Activated T-helper 2 cell treated with anti-CD3 and anti-CD28 coated beads, Interferon-gamma antibody, Interleukin-2, Interleukin-4, amounts not matched to agents 10 μg/mL and 5 μg/mL and 100 μg/mL, durations not matched to agents 14 hours and 24 hours and 36 hours (primary cell): ENCODE measurements at places on chromosomes 7 and 10.

DNA sequence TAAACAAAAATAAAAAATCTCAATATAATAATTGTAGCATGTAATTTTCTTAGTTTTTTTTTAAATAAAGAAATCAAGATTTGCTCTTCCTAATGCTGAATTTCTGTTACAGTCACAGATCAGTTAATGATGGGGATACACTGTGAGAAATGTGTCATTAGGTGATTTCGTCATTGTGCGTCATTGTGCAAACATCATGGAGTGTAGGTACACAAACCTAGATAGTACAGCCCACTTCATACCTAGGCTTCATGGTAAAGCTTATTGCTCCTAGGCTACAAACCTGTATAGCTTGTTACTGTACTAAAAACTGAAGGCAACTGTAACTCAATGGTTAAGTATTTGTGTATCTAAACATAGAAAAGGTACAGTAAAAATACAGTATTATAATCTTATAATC lies 74.4 kb upstream of the LSM8 start:
- no peak for DNase-seq

GRCh38 chr10:74445493-74445892 lies 294.5 kb downstream of the ADK start:
- DNase-seq, result no peak

DNA sequence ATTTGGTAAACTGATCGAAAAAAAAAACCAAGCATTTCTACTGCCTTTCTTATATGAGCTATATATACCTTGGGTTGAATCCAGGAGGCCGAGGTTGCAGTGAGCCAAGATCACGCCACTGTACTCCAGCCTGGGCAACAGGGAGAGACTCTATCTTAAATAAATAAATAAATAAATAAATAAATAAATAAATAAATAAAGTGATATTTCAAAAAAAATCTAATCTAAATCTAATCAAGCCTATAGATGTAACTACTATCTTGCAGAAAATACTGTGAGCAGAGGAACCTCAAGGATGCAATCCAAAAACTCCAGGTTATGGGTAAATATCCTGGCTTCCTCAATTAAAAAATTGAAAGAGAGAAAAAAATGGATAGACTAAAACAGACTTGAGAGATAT lies 71.2 kb upstream of the SLF2 start:
- DNase-seq, result no peak

DNA sequence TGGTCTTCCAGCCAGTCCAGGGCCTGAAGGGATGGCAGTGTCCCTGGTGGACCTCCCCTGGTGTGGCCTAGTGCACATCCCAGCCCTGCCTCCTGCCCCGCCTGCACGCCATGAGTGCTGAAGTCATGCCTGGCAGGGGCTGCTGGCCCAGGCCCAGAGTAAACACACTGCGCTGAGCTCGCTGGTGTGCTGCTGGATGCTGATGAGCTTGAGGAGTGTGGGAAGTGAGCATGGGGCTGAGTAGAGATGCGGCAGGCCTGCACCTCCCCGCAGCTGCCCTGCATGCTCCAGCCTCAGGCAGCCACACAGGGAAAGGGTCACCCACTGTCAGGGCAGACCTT lies 43.2 kb downstream of the HTRA1 start:
- no peak for DNase-seq

- DNase-seq, result no peak
Observed at GRCh38 chr10:68604441-68604840, 44.3 kb downstream of the TET1 start.

DNA sequence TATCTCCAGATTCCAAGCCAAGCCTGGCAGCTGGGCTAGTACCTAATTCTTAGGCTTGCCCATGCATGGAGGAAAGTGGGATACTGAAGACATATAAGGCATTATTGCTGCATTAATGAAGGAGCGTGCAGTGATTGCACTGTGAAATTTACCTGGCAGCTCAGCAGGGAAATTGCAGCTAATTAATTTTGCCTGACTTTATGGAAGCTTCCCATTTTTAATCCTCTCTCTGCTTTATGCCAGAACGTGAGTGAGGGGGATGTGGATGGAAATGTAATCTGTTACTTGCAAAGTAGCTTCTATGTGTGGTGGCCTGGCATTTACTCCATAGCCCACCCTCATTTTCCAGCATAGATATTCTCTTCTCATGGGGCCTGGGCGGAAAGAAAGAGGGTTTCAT lies 134.9 kb downstream of the SH2D4B start:
- no peak for DNase-seq

DNA sequence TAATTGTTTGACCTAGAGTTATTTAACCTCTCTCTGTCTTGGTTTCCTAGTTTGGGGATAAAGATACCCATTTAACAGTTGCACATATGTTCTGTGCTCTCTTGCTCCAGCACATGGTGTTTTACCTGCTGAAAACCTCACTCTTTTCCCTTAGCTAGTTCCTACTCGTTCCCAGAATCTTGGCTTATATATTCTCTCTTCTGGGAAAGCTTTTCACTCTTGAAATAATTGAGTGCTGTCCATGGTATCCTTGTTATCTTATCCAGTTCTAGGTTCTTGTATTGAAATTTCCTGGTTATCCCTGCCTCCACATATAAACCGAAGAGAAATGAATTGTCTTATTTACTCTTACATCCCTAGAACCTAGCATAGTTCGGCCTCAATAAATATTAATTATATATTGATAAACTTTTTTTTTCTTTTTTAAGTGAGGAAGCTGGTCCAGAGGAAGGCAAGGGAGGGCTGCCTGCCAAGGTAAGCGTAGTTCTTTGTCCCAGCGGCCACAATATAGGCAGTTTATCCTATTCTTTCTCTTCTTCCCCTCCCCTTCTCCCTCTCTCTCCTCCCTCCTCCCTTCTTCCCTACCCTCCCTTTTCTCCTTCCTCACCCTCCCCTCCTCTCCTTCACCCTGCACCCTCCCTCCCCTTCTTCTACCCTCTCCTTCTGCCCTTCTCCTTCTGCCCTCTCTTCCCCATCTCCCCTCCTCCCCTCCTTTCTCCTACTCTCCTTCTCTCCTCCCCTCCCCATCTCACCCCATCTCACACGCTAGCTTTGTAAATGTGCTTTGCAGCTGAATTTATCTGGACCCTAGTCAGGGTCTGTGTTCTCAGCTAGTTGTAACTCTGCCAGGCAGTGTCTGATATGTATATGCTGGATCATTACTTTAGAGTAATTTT lies 7.9 kb downstream of the WEE2 start:
- no peak for DNase-seq

DNA sequence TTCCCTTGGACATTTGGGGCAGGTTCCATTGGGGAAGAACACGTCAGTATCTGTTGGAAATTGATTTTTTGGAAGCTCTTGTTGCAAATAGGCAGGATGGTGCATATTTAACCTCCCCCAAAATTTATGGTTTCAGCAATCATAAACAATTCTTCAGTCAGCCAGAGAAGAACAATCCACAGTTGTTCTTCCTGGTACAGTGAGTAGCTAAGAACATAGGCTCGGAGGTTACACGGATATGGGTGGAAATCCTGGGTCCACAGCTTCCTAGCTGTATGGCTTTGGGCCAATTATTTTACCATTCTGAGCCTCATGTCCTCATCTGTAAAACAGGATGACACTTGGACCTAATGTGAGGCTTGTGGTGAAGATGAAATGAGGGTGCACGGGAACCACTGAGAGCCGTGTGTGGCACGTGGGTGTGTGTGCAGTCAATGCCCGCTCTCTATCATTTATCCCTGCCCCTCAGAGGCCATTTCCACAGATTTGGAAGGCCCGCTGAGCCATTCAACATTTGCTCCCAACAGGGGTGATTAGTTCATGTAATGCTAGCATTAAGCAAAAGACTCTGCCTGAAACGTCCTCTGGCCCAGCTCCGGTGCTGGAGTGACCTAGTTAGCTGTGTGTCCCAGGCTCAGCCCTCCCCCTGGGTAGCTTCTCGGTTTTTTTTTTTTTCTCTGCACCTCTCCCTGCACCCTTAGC lies 9.7 kb downstream of the CAMK1D start:
- no peak for DNase-seq

DNA sequence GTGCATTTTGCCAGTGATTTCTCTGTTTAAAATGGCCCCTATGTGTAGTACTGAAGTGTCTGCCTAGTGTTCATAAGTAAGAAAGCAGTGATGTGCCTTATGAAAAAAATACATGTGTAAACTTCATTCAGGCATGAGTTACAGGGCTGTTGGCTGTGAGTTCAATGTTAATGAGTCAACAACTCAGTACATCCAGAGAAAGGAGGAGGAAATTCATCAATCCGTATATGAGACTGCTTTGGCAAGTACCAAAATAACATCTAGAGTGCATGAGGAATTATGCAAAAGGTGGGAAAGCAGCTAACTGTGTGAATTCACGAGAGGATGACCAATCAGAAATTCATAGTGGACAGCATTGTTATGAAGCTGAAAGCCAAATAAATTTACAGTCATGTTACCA lies 255.6 kb downstream of the ZEB1 start:
- DNase-seq, result no peak

GRCh38 chr7:57207836-57208235 lies 75.6 kb upstream of the ZNF479 start:
- DNase-seq, result no peak

DNA sequence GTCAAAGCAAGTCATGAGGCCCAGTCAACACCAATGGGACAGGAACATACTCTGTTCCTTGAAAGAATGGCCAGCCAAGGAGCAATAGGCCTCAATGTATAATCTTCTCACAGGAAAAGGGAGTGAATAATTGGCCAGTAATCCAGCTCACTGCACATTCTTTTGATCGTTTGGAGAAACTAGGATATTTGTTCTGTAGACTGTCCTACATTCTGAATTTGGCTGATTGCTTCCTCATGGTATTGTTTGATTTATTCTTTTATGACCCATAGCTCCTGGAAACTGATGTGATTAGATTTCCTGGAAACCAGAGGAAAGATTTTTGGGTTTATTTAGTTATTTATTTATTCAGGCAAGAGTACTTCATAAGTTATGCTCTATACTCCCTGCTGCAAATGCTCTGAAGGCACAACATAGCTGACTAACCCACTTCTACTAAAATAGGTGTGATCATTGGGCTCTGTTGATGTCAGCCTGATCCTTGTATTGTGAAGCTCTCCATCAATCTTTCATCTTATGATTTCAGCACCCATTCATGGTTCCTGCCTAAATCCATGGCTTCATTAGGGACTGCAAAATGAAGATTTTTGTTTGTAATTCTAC lies 745.2 kb downstream of the SUGCT start:
- DNase-seq, result no peak

DNA sequence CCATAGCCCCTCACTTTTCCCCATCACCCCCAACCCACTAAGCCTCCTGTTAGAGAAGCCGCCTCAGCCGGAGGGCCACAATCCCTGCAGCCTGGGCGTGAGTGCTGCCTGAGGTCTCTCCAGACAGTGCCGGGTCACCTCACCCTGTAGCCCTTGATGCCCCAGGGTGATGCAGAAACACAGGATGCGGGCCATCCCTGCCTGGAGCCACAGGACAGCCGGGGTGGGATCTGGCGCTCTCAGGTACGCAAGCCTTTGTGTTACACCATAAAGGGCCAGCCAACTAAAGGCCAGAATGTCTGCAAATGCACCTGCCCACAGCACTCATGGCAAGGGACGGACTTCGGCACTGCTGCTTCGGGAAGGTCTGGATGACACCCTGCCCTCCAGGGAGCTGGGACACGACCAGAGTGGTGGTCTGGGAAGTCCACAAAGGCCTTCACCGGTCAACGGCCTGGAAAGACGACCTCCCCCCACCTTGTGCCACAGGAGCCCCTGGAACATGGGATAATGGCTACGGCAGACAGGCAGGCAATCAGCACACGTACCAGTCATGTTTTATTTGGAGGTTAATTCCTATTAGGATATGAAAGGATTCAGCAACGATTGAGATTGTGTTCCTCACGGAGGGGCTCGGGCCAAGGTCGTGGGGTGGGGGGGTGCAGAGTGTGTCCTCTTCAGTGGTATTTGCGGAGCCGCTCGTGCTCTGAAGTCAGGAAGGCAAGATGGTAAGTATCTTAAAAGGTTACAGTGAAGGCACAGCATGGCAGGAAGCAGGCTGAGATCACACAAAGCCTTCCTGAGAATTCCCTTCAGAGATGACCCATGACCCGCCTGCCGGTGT lies 8.1 kb downstream of the ATP5MF start:
- no peak for DNase-seq

GRCh38 chr7:156059369-156059768 lies 247.1 kb upstream of the SHH start:
- DNase-seq, result no peak

- DNase-seq, result no peak
Observed at GRCh38 chr10:103982639-103983038, 15.7 kb downstream of the SLK start.

DNA sequence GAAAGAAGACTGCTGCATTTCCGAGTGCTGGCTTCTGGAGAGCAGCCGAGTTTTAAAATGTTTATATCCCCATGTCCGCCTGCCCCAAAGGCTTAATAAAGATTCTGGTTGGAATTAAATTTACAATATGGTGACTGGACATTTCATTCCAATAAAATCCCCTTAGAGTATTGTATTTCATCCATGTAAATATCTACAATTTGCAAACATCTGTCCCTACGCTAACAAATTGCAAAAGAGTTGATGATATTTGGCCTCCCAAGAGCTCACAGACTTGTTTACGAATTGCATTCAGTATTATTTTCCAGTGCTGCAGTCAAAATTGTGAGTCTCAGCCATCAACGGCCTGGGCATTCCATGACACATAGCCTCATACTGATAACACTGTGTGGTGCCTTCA lies 50.1 kb downstream of the PLEKHS1 start:
- DNase-seq, result no peak

GRCh38 chr7:131250331-131250730 lies 77.3 kb upstream of the MKLN1 start:
- DNase-seq, result no peak

- no peak for DNase-seq
Observed at GRCh38 chr10:100114976-100115770, 33.5 kb upstream of the CPN1 start.

- no peak for DNase-seq
Observed at GRCh38 chr10:114403541-114404161, 651 bp downstream of the AFAP1L2 start.

GRCh38 chr10:129467359-129468064 lies 471 bp downstream of the MGMT start:
- no peak for DNase-seq

DNA sequence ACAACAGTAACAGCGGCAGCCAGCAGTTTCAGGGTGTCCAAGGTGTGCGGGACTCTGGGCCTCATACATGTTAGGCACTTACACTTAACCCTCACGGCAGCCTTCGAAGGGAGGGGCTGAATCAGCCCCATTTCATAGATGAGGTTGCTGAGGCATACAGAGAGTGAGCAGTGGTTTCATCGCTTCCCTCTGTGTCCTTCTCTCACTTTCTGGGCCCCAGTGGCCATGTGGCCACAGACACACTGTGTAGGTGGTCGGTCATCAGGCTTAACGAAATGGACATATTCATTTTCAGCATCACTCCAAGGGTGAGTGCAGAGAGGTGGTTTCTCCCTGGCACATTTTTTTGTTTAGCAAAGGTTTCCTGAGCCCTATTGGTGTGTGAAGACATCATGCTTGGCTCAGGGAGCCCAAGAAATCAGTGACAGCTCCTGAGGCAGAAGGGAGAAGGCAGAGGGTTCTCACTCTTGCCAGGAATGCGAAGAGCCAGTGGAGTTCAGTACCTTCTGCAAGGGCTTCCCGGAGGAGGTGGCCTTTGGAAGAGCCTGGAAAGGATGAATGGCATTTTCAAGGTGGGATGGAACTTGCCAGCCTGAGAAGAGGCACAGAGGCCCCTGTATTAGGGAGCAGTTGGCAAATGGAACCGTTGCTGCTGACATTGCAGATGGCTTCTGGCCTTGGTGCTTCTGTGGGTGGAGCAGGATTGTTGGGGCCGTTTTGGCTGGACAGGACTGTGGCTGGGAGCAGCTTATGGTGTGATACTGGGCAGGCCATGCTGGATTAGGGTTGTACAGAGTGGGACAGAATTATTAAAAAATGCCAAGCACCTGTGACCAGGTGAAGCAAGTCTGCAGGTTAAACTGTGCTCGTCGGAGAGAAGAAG lies 61.7 kb upstream of the PPIF start:
- peak; percentile 49 for DNase-seq

GRCh38 chr7:104848138-104848990 lies 165.6 kb upstream of the KMT2E start:
- peak; percentile 20 for DNase-seq
